Right forelimb (tissue), 1 donor: ENCODE measurements at places on chromosomes 7 and 10.
A peak's percentile ranks its signal among the peaks of the same experiment; 100 is the strongest.

DNA sequence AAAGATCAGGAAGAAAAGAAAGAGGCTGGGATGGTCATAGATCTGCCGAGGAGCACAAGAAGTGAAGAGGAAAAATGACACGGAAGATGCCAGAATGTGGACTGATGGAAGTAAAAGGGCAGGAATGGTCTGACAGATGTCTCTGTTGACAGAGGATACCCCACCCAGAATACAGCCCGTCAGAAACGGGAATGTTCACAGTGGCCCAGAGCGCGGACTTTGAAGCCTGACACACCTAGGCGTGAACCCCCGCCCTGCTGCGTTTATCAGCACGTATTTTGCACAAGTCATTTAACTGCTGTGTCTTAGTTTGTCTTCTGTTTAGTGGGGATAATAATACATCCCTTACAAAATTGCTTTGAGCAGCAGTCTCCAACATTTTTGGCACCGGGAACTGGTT lies 27.1 kb downstream of the AKR1B1 start:
- DNase-seq, result no peak

GRCh38 chr7:68381731-68382130 lies 1216.5 kb upstream of the AUTS2 start:
- DNase-seq, result no peak

- no peak for DNase-seq
These were observed 401.1 kb upstream of the NFE2L3 start for GRCh38 chr7:25750744-25751508.

DNA sequence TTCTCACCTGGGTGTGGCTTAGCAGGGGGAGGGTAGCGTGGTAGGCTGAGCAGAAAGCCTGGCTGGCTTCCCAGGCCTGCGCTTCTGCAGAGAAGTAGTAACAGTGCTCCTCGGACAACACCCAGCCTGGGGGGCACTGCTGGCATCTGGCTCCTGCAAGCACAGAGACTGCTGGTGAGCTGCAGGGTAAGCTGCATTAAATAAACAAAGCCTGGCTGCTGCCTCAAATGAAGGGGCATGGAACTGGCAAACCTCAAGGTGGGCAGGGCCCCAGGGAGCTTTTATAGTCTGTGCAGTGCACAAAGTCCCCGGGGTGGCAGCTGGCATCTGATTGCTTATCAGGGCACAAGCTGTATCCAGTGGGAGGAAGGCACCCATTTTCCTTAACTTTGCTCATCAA lies 3.9 kb downstream of the KLRG2 start:
- DNase-seq, result no peak

DNA sequence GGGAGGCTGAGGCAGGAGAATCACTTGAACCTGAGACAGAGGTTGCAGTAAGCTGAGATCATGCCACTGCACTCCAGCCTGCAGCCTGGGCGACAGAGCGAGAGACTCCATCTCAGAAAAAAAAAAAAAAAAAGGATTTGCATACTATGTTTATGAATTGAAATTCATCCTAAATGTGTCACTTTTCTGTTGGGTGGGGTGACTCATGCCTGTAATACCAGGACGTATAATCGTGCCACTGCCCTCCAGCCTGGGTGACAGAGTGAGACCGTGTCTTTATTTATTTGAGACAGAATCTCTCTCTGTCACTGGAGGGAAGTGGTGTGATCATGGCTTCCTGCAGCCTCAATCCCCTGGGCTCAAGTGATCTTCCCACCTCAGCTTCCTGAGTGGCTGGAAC lies 5.8 kb downstream of the ZNF212 start:
- no peak for DNase-seq

GRCh38 chr7:51326656-51327286 lies 10.2 kb upstream of the COBL start:
- DNase-seq, result no peak

DNA sequence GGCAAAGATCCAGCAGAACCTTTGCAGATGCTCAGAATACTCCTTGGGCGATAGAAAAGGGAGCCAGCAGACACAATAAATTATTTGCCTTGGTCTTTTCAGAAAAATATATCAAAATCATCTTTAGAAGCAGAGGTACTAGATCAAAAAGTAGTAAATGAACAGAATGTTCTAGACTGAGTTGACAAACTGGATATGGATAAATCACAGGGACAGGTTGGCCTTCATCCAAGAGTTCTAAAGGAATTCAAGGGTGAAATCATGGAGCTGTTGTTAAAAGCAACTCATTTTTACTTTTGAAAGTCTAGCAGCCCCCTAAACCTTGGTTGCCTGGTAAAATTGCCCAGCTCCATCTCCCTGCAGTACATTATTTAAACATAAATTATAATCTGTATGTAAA lies 99.1 kb downstream of the PLCE1 start:
- DNase-seq, result no peak

DNA sequence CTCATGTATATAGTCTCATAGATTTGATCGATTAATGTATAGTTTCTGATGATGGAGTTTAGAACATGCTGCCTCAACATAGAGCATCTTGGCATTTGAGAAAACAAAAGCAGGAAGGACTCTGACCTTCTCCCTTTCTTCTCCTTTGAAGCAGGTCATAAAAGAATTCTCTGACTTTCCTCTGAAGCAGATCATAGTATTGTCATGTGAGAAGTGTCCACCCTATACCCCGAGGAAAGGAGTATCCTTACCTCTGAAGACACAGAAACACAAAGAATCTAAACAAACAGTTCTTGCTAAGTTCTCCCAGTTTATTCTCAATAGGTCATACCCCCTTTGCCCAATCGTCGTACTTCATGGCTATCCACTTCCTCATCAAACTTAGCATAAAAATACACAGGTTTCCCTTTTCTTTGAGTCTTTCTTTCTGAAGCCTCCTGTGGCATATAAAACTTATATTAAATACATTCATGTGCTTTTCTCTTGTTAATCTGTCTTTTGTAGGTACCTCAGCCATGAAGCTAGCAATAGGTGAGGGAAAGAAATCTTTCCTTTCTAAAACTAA lies 194.9 kb downstream of the REEP3 start:
- no peak for DNase-seq

GRCh38 chr10:12181065-12181775 lies 14.5 kb downstream of the NUDT5 start:
- DNase-seq, result no peak

GRCh38 chr7:155168597-155169480 lies 98.7 kb downstream of the HTR5A start:
- DNase-seq, result no peak

DNA sequence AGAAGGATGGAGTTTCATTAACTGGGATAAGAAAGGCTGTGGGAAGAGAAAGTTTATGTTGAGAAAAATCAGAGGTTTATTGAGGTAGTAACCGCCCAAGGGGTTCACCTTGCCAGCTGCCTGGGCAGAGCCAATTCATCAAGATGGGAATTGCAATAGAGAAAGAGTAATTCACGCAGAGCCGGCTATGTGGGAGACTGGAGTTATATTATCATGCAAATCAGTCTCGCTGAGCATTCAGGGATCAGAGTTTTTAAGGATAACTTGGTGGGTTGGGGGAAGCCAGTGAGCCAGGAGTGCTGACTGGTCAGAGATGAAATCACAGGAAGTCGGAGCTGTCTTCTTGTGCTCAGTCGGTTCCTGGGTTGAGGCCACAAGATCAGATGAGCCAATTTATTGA lies 70.6 kb downstream of the MALRD1 start:
- no peak for DNase-seq

DNA sequence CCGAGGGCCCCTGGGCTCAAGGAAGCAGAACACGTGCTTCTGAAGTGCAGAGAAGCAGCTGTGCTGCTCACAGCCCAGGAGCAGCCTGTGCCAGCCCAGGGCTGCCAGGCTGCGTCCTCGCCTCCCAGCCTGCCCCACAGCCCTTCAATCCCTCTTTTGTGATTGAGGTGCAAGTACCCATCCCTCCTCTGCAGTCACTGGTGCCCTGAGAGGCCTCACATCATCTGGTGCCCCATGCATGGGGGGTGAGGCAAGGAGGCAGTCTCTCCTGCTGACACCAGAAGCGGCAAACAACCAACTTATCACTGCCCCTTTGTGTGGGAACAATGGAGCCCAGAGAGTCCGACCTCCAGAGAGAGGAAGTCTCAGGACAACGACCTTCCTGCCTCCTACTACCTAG lies 49.8 kb upstream of the FGFR2 start:
- no peak for DNase-seq

DNA sequence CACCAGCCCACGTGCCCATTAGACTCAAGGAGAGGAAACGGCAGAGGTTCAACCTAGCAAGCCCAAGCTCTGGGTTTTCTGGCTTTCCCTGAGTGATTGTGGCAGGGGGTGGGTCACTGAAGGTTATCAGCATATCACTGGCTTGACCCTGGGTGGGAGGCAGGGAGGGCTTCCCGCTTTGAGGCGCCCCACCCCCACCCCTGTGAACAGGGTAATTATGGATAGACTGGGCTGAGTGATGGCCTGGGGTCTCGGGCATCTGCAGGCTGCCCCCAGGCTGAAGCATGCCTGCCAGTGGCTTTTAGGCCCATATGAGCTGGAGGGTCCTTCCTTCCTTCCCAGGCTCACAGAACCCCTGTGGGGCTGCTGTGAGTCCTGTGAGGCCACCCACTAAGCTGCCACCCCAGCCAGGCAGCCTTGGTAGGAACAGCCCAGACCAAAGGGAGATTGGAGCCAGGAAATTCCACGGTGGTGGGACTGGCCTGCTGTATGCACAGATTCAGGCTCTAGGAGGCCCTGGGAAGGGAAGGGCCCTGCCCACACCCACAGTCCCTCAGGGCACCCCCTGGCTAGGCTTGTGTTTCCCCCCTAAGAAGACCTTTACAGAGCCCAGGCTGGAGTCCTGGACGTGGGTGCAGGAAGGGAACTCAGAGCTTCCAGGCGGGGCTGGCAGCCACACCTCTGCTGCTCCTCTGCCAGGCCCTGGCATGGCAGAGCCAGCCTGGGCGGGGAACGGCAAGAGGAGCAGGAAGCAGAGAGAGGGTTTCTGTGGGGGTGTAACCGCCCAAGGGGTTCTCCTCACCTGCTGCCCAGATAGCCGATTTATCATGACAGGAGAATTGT lies 33.1 kb downstream of the GPRIN2 start:
- no peak for DNase-seq

DNA sequence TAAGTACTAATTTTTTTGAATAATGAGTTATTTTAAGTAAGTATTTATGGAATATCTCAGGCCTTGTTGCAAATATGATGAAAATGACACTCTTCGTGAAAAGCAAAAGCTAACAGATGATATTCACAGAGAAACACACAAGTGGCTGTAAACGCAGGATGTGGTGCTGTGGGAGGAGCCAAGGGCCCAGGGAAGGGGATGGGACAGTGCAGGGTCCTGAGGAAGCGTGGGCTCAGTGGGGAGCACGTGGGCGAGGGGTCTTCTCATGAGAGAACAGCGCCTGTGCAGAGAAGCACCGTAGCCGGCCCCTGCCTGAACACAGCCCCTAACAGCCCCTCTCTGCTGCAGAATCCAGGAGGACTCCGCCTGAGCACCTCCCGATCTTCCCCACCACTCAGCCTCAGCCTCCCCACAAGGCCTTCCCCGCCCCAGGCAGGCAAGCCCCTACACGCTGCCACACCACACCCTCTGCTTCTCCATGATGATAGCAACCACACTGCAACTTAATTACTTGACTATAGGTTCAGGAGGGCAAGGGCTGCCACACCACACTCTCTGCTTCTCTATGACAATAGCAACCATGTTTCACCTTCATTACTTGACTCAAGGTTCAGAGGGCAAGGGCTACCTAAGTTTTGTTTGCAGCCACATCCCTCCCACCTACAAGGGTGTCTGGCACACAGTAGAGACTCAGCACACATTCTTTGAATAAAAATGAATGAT lies 152.6 kb upstream of the RNF32 start:
- no peak for DNase-seq

GRCh38 chr7:150686030-150686631 lies 625 bp downstream of the GIMAP2 start:
- no peak for DNase-seq

DNA sequence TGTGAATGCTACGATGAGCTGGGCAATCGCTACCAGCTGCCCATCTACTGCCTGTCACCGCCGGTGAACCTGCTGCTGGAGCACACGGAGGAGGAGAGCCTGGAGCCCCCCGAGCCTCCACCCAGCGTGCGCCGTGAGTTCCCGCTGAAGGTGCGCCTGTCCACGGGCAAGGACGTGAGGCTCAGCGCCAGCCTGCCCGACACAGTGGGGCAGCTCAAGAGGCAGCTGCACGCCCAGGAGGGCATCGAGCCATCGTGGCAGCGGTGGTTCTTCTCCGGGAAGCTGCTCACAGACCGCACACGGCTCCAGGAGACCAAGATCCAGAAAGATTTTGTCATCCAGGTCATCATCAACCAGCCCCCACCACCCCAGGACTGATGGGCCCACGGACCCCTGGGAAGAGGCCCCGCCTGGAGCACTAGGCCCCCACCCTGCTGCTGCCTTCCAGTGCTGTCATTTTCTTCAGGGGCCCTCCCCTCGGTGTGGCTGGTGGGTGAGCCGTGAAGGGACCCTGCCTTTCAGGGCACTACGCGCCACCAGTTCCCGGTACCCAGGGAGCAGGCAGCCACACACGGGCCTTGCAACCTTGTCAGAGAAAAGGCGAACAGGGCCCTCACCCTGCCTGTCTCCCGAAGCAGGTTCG lies 2.3 kb upstream of the ANKRD2 start:
- DNase-seq, result no peak

GRCh38 chr7:132138817-132139216 lies 437.5 kb downstream of the PLXNA4 start:
- no peak for DNase-seq

GRCh38 chr7:135748770-135749169 lies at the start of gene FAM180A:
TSS of gene FAM180A (minus strand) at chr7:135748813. CDS start at chr7:135748580, 233 bp downstream.
- DNase-seq, result peak; percentile 75

DNA sequence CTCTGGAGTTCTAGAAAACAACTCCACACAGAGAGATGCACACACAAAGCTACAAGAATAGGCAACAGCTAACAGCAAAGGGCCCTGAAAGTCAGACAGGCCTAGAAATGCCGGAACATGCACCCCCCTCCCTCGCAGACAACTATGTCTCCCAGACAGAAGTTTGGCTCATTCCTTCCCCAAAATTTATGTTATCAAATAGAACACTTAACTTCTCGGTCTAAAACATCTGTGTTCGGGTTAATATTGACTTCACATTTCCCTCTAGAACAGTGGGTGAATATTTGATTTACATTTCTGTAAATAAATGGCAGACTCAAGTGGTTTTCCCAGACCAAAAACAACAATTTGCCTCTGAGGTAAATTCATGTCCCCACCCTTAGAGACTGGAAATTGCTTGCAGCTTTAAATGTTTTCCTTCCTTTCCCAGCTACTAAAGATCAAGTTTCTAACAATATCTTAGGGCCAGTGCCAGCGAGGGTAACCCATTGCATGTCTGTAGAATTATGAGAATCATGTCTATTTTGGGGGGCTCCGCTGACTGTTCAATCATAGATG lies 92.5 kb upstream of the INHBA start:
- no peak for DNase-seq

- peak; percentile 73 for DNase-seq
These were observed 637 bp downstream of the SAMD8 start for GRCh38 chr10:75111907-75112679.

- no peak for DNase-seq
These were observed 849.8 kb upstream of the SORCS1 start for GRCh38 chr10:108014145-108014901.

DNA sequence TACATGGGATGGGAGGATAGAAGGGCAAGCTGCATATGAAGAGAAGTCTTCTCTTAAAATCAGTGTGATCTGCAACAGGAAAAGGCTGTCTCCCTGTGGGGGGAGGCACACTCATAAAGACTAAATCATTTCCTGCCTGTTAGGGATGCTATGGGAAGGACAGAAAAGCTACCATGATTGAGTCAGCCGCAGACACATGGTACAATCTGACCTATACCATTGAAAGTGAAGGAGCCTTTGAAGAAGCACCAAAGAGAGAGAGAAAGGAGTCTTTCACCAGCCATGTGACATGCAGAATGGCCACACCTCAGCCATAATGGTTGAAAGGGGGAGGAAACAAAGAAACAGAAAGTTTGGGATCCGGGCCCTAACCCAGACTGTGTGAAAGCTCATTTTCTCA lies 29.1 kb downstream of the NUDCD3 start:
- no peak for DNase-seq
